ENCODE measurements at places on chromosomes 2 and 18. TPM values are rescaled to one million over a fixed set of nuclear protein-coding genes. Genes with fewer than 3 reads are reported as not detected.

Gene CCDC141
- total RNA-seq = under 0.01 TPM

Gene SOWAHC
- 21.9 TPM for total RNA-seq

Gene ABCG8
- total RNA-seq = not detected

Gene AGFG1
- 75.0 TPM for total RNA-seq

Gene ONECUT2
- under 0.01 TPM for total RNA-seq

Gene CDCA7
- 7.7 TPM for total RNA-seq

Gene HOXD11
- total RNA-seq = 2.5 TPM

Gene PARD6G
- 0.59 TPM for total RNA-seq

Gene GAREM1
- total RNA-seq = 8.1 TPM

Gene OR6B2
- not detected for total RNA-seq

Gene GAREM2
- total RNA-seq = 1.5 TPM

Gene STPG4
- 0.20 TPM for total RNA-seq

Gene UGT1A8
- total RNA-seq = not detected

Gene ASXL2
- 9.9 TPM for total RNA-seq

Gene POTEF
- total RNA-seq = not detected

Gene IL1R1
- total RNA-seq = 61.8 TPM

Gene DUSP11
- total RNA-seq = 23.5 TPM

Gene SGO2
- 19.7 TPM for total RNA-seq

Gene CNOT11
- 36.7 TPM for total RNA-seq

Gene GCG
- not detected for total RNA-seq

Gene UGT1A3
- not detected for total RNA-seq

Gene SPATA3
- not detected for total RNA-seq

Gene EN1
- total RNA-seq = 6.6 TPM

Gene ECEL1
- total RNA-seq = not detected

Gene ABHD1
- not detected for total RNA-seq

Gene CNRIP1
- 40.1 TPM for total RNA-seq

Gene USP40
- total RNA-seq = 22.0 TPM

Gene BCL11A
- total RNA-seq = not detected

Gene SERPINB7
- not detected for total RNA-seq

Gene DPY30
- total RNA-seq = 37.3 TPM

Gene TTC39C
- 25.6 TPM for total RNA-seq

Gene PRKAG3
- not detected for total RNA-seq

Gene IL1RL2
- total RNA-seq = 2.2 TPM

Gene HOXD9
- 0.37 TPM for total RNA-seq

Gene PARD3B
- total RNA-seq = 6.8 TPM

Gene THADA
- 45.9 TPM for total RNA-seq

Gene CXCR4
- total RNA-seq = not detected
